ENCODE measurements at places on chromosomes 11 and 22. TPM values are rescaled to one million over a fixed set of nuclear protein-coding genes. Genes with fewer than 3 reads are reported as not detected.
A peak's percentile ranks its signal among the peaks of the same experiment; 100 is the strongest.

LINC01488 gene
- not detected for total RNA-seq

BAIAP2L2 gene
- 0.48 TPM for total RNA-seq

DKK3 gene
- 313 TPM for total RNA-seq

DNA sequence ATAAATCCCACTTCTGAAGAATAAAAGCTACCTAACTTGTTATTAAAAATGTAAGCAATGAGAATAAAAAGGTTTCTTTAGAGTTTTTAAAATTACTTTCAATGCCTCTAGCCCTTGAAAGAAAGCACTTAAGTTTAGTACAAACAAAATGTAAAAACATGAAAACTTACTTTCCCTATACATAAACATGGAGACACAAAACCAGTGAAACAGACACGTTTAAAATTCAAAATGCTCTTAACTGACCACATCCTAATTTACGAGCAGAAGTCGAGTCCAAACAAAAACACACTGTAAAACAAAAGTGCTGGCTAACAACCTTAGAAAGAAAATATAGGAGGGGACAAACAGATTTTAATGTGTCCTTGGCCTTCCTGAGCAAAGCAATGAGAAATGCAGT is 36.6 kb downstream of the TCF20 start:
- H3K4me1 ChIP-seq, result no peaks in the 10 kb centered on the region
- no peak for DNase-seq

- H3K36me3 ChIP-seq, result peaks cover 1% of the 10 kb centered on the region
- peaks cover 2% of the 10 kb centered on the region for H3K4me1 ChIP-seq
- peak overlapping the region; percentile 31 for H3K27ac ChIP-seq
- peak overlapping the region; percentile 99 for H3K4me3 ChIP-seq
These were observed 1.9 kb downstream of the NNMT start for GRCh38 chr11:114297806-114298709.

DNA sequence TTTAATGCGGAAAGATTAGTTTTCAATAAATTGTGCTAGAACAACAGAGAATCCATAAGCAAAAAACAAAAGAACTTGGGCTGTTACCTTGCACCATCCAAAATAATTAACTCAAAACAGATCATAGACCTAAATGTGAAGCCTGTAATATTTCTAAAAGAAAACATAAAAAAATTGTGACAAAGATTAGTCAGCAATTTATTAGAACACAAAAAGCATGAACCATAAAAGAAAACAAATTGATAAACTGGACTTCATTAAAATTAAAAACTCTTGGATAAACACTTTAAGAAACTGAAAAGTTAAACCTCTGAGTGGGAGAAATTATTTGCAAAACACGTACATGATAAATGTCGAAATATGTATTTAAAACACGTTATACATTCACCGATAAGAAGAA is 21.5 kb downstream of the DDI1 start:
- no peaks in the 10 kb centered on the region for H3K27me3 ChIP-seq
- H3K4me1 ChIP-seq, result no peaks in the 10 kb centered on the region
- no peak overlapping the region for H3K4me3 ChIP-seq
- no peaks in the 10 kb centered on the region for H3K36me3 ChIP-seq
- DNase-seq, result no peak
- no peak overlapping the region for H3K27ac ChIP-seq

DNA sequence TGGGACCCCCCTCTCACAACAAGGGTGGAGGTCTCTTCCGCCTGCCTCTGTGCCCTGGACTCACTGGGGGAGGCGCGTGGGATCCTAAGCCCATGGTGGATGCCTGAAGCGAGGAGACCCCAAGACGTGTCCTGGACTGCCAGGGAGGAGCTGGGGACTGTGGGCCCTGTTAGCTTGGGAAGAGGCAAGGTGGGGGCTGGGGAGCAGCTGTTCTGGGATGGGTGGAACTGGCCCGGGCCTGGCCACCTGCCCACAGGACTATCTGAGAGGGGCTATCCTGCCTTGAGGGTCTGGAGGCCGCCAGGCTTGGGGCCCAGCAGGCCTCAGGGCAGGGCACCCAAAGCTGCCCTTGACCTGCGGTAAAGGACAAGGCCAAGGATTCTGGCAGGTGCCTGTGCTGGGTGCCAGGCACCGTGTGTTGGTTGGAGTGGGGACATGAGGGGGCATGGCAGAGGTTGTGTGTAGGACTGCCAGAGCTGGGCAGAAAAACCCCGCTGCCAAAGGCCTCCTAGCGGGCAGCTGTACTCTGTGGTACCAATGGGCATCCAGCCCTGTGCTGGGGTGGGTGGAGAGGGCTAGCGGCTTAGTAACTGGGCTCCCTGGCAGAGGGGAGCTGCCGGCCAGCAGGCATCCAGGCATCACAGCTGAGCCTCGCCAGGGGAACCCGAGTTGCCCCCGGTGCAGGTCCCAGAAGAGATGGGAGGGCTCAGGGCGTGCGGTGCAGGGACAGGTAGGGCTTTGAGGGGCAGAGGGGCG is 670 bp downstream of the LSP1 start:
- DNase-seq, result no peak
- H3K36me3 ChIP-seq, result no peaks in the 10 kb centered on the region
- H3K4me1 ChIP-seq, result no peaks in the 10 kb centered on the region
- H3K4me3 ChIP-seq, result no peak overlapping the region
- no peaks in the 10 kb centered on the region for H3K27me3 ChIP-seq
